ENCODE measurements at places on chromosomes 3 and 15.

GRCh38 chr3:72445827-72446217 lies 402.4 kb downstream of the SHQ1 start:
- no peak for DNase-seq

- peak; percentile 59 for DNase-seq
Measured at GRCh38 chr15:76310475-76311099, 682 bp downstream of the ETFA start.

GRCh38 chr3:14216257-14217048 lies 37.8 kb downstream of the LSM3 start:
- DNase-seq = no peak

DNA sequence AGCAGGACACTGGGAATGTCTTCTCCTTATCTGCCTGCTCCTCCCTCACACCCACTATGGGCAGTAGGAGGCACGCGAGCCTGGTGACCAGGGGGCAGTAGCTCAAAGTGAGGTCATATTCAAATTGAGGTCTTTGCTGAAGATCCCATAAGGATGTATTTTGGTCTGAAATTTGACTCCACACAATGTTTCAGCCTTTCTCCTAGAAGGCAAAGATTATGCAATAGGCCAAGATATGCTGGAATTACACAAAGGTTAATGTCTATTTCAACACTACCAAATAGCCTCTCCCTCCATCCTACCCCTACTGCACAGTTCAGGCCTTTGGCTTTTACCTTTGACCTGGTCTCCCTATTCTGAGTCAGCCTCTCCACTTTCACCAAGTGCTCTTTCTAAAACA lies 203.0 kb downstream of the TIGIT start:
- DNase-seq = no peak

DNA sequence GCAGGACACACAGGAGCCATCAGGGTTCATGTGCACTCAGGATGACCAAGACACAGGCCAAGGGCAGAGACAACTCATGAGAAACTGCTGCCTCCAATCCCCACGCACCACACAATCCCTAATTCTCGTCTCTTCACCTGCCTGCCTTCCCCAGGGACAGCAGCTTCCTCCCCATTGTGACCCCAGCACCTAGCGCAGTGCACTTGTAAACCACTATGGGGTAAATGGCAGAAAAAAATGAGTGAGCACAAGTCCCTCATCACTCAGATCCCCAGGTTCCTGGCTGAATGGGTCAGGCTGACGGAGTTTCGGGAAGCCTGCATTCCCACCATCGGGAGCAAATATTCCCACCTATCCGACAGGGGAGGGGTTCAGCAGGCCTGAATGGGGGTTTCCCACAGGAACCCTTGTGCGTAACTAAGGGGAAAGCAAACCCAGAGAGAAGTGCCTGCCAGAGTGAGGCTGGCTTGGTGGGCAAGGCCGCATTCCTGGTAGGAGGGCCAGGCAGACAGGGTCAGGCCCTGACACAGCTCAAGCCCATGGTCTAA lies 18.8 kb downstream of the PLXNB1 start:
- no peak for DNase-seq

DNA sequence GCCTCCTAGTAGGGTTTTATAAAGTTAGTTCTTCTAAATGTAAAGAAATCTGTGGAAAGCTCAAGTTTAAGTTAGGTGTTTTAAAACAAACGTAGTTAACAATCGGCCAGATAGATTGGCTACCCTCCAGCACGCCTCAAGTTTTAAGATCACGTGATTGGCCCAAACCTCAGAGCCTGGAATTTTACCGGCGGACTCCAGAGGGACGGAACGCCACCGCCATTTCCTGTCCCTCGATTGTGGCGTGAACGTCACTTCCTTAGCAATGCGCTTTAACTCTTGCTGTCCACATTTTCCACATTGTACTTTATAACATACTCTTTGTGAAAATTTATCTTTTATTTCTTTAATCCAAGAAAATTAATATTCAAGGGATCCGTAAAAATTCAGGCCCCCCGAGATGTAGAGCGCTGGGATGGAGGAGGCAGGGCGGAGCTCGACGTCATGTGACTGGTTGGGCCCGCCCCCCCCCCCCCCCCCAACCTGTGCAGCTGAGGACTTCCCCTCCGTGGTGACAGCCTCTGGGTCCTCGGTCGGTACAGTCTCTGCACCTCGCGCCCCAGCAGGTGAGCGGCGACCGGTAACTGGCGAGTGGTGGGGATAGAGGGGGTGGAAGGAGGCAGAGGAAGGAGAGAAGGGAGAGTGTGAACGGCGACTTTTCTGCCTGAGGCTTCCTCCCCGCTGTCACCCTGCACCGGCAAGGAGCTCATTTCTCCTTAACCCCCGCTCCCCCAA lies at the start of gene ATP6V1A:
ATP6V1A (plus strand) TSS at position 488 of the 735 bp plus-strand sequence. CDS start 31,719 bp downstream, outside the sequence.
- DNase-seq = peak; percentile 91

DNA sequence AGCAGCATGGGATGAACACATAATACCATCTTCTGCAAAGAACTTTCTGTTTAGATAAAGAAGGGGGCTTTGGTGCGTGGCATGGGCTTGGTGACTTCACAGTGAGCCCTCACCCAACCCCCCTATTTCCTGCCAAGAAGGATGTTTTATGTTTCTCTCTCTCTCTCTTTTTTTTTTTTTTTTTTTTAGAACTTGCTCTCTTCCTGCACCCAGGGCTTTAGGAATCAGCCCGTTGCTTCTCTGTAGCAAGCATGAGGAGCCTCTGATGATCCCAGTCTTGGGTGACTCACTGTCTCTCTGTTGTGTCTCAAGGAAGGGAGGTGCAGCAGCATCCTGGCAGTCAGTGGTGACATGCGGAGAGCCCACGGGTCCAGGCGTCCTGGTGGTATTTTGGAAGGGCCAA lies 49.1 kb downstream of the CCK start:
- DNase-seq = peak; percentile 37
